ENCODE measurements at places on chromosomes 5 and 9. TPM values are rescaled to one million over a fixed set of nuclear protein-coding genes. Genes with fewer than 3 reads are reported as not detected.

KIF24 gene
- 0.65 TPM for total RNA-seq

TMEM232 gene
- 2.8 TPM for total RNA-seq

GRCh38 chr5:110496276-110496675, 230.2 kb downstream of the TMEM232 start:
- DNase-seq: no peak

DNA sequence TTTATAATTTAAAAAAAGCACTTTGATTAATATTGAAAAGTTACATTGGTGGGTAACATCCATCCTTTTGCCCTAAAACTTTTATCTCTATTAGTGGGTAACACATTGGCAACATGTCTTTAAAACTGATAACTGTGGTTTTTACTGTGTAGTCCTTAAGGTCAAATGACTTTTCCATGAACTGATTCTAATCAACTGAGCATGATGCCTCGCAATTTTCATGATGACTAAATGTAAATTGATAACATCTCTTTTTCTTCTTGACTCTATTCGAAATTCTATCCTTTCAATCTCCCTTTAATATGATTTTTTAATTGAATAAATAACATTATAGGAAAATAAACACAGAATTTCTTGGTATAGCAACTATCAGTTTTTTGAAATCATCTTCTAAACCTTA, 6.3 kb upstream of the IL5 start:
- DNase-seq: no peak

- no peak for DNase-seq
Measured at GRCh38 chr5:94777056-94777880, 158.8 kb downstream of the SLF1 start.

TSTD2 gene
- total RNA-seq: 21.9 TPM

- DNase-seq: no peak
Measured at GRCh38 chr9:120845255-120845654, 2.5 kb upstream of the PSMD5 start.

- peak; percentile 29 for DNase-seq
Measured at GRCh38 chr9:109401169-109401989, 80.5 kb upstream of the EPB41L4B start.

GRCh38 chr5:130032807-130033206, 128.5 kb downstream of the CHSY3 start:
- DNase-seq: no peak

PIP5KL1 gene
- total RNA-seq: 0.82 TPM

DNA sequence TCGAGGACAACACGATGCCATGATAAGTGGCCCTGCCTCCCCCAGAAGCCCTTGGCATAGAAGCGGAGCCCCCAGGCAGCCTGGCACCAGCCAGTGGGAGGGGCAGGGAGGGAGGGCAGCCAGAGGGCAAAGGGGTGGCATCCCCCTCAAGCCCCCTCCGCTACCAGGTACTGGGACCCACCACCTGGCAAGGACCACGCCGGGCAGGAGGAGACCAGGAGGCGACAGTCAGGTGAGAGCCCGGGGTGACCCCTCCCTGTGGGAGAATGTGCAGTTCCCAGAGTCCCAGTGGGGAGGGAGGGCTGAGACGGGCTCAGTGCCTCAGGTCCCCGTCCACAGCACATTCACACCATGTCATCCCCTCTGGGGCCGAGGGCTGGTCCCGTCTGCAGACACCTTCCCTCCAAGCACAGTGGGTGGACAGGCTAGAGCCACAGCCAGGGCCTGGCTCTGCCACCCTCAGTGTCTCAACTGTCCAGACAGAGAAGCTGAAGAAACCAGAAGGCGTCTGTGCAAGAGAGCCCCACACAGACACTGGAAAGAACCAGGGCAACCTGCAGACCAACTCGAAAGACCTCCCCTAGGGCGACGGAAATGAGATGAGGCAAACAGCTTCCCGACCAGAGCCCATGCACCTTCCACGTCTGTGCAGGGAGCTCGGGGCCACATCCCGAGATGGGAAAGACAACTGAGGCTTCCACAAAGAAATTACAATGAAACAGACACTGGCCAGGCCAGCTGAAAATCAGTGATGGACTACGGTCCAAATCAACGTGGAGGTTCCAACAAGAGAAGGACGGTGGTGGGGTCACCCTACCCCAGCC, 11.1 kb downstream of the BRD3 start:
- no peak for DNase-seq

UGCG gene
- total RNA-seq: 203 TPM

DNA sequence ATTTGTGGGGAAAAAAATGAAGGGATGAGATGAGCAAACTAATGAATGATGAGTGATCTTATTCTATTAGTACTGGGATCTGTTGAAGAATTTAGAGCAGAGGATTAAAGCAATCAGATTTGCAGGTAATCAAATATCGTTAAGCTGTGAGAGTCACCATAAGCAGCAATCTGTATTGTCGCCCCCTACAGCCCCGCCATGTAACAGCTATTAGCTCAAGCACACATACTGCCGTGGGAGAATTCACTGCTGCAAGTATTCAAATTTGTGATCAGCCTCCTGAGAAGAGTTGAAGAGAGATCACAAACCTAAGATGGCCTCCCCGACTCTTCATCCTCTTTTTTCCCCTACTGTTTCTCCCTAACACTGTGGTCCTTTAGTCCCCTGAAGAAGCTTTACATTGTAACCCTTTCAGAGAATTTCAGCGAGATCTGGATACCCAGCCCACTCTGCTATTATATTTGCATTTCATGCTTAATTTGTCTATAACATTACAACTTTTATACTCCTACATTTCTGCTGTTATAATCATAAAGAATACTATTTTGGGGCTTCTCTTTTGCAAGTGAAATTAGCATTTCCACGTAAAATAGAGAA, 28.5 kb upstream of the PHF24 start:
- no peak for DNase-seq

- DNase-seq: no peak
Measured at GRCh38 chr5:107154593-107154992, 516.1 kb downstream of the EFNA5 start.

GRCh38 chr5:138491284-138491648, 26.0 kb downstream of the EGR1 start:
- DNase-seq: no peak

TNC gene
- total RNA-seq: 5.1 TPM

DNA sequence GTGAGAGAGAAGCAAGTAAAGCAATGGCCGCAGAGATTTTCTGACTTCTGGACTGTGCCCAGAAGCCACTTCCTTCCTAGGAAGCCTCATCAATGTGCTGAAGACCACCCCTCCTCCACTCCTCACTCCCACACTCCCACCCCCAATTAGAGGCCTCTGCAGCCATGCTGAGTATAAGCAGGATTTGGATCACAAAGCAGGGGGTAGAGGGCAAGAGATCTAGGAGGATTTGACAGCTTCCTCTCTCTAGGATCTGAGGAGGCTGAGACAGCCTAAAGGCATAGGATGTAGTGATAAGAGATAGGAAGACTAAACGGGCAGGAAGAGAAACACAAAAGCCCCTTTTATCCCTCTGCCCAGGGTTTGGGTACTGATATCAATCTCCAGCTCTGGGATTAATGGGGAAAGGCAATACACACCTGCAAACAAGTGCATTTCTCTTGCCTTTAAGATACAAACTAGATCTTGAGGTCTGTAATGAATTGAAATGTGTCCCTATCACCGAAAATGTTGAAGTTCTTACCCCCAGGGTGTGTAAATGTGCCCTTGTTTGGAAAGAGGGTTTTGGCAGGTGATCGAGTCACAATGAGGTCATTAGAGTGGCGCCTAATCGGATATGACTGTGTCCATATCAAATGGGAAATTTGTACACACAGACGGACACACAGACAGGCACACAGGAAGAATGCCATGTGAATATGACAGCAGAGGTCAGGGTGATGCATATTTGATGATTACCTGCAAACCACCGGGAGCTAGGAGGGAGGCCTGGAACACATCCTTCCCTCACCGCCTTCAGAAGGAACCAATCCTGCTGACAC, 28.5 kb downstream of the KCNV2 start:
- DNase-seq: no peak

GRCh38 chr9:5842929-5843793, 10.2 kb upstream of the ERMP1 start:
- DNase-seq: no peak

SLC45A2 gene
- not detected for total RNA-seq

DNA sequence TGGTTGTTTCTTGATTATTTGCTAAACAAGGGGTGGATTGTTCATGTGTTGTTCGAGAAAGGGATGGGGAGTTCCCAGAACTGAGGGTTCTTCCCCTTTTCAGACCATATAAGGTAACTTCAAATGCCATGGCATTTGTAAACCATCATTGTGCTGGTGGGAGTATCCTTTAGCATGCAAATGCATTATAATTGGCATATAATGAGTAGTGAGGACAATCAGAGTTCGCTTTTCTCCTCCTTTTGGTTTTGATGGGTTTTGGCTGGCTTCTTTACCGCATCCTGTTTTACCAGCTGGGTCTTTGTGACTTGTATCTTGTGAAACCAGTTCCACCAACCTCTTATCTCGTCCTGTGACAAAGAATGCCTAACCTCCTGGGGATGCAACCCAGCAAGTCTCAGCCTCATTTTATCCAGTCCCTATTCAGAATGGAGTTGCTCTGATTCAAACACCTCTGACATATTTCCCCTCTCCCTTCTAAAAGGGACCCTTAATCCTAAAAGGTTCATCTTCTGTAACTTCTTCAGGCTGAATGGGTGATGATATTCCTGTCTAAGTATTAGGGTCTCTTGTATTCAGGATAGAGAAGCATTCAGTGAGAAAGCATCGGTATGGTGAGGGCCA, 8.7 kb upstream of the FBN2 start:
- DNase-seq: no peak

ANKRD20A1 gene
- 2.5 TPM for total RNA-seq

SPINK13 gene
- total RNA-seq: not detected

SLC36A2 gene
- total RNA-seq: not detected

DNA sequence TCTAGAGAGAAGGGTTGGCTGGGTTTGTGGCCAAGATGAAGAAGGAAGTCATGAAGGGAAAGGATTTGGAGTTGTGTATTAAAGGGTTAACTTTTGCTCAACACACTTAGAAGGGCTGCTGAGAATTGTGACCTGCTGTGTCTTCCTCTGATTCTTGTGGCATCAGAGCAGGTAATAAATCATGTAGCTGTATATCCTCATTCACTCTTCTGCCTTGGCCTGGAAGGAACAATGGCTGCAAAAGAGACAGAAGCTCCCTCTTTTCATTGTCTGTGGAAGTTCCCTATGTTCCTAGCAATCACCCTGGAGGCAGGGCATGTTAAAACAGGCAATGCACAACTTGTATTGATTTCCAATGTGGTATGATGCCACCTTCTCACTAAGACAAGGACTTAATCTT, 159.1 kb downstream of the LRRC70 start:
- no peak for DNase-seq

GRCh38 chr9:120386390-120387131, 193.4 kb downstream of the CDK5RAP2 start:
- DNase-seq: no peak

DNA sequence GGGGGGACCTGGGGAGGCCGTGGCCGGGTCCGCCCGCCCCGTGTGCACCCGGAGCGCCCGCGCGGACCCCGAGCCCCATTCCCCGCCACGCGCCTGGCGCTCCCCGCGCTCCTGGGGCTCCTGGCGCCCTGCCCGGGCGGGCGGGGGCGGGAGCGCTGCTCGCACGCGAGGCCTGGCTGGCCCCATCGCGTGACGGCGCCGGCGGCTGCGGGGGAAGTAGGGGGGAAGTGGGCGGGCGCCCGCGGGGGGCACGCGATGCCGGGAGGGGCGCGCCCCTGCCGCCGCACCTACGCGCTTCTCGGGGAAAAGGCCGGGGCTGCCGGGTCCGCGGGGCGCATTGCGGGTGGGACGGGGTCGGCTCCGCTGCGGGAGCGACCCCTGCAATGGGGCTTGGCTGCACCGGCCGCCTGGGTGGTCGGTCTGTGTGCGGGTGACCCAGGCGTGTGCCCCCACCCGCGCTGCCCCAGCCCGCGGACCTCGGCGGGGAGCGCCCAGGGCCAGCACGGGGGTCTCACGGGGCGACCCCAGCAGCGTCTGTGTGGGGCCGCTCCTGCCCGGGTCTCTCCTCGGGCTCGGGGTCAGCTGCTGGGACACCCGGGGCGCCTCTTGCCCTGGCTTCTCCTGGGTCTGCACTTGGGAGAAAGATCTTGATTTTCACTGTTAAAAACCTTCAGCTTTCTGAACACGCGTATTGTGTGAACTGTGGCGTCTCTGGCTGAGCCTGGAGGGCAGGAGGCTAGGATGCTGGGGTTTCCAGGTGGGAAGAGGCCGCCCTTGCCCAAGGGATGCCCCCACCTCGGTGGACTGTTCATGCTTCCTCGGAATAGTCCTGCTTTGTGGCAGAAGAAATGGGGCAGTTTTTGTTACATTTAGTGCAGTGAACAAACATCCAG, 52.4 kb downstream of the AHRR start:
- DNase-seq: no peak

GRCh38 chr5:73365301-73365853, 83.2 kb downstream of the FOXD1 start:
- no peak for DNase-seq

DNA sequence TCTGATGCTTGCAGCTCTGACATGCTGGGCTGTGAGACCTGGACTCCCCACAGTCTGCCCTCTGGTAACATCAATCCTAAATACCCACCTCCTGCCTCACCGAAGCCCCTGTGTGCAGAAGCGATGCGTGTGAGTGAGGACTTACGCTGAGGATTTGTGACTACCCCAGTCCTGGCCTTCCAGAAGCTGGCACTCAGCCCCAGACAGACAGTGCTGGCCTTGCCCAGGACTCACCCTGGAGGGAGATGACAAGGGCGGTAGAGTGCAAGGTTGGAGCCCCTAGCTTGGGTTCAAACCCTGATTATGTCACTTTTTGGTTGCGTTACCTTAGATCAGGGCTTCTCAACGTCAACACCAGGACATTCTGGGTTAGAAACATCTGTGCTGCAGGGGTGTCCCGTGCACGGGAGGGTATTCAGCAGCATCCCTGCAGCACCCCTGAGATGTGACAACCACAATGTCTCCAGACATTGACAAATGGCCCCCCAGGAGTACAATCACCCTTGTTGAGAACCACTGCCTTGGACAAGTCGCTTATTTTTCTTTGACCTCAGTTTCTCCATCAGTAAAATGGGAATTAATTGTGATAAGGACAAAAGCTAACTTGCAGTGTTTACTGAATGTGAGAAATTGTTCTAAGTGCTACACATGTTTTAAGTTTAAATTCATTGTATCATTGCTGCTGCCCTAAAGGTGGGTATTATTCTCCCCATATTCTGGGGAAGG, 23.5 kb upstream of the TTLL11 start:
- DNase-seq: no peak

FOXD4L4 gene
- total RNA-seq: 0.19 TPM

- no peak for DNase-seq
Measured at GRCh38 chr5:172616730-172617129, 24.3 kb upstream of the NEURL1B start.

GRCh38 chr9:135448663-135449100, 30.9 kb upstream of the PPP1R26 start:
- DNase-seq: no peak
